ENCODE measurements at places on chromosomes 4 and X.

GRCh38 chr4:127498366-127498765 lies 134.4 kb upstream of the INTU start:
- no peak for DNase-seq

GRCh38 chr4:123064390-123064789 lies 142.0 kb upstream of the NUDT6 start:
- no peak for DNase-seq

DNA sequence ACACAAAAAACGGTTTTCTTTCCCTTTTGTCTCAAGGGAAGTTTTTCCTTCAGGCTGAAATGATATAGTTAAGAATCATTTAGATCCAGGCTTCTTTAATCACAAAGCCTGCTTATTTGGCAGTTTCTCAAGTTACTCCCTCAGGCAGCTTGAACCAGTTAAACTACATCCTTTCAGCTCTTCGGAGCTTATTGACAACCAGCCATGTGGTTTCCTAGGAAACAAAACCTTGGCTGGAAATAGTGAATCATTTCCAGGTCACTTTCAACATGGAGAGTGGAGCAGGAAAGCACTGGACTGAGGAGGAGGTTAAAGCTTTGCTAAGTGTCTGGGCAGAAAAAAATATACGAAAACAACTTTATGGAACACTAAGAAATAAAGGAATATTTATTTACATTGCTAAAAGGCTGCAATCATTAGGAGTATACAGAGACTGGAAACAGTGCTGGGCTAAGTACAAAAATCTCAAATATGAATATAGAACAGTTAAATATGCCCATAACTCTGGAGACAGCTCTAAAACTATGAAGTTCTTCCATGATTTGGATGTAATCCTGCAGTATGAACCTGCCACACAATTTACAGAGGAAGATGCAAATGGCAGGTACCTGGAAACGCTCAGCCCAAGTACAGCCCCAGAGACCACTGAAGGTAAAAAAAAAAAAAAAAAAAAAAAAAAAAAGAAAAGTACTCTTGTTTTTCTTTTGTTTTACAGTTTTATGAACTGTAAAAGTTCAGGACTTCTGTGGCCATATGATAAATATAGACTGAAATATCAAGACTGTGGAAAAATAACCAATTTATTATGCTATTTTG lies 23.2 kb upstream of the AASDH start:
- peak; percentile 91 for DNase-seq

DNA sequence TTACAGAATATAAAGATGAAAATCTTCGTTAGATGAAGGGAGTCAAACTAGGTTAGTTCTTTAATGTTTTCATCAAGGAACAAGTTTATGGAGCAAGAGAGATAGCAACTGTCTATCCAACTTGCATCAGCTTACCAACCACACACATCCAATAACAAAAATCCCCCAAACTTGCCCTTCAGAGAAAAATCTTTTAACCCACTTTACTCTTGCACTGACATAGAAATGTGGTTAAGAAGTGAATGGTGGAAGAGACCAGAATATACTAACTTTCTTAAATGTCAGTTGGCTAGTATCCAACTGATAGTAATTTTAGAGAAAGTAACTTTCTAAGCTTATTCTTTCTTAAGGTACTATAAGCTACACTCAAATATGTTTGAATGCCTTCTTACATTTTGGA lies 1.7 kb upstream of the RAB9A start:
- no peak for DNase-seq

- DNase-seq, result no peak
Observed at GRCh38 chr4:57342411-57342810, 232.2 kb upstream of the IGFBP7 start.

- DNase-seq, result no peak
Observed at GRCh38 chr4:141705747-141706377, 69.5 kb downstream of the IL15 start.

DNA sequence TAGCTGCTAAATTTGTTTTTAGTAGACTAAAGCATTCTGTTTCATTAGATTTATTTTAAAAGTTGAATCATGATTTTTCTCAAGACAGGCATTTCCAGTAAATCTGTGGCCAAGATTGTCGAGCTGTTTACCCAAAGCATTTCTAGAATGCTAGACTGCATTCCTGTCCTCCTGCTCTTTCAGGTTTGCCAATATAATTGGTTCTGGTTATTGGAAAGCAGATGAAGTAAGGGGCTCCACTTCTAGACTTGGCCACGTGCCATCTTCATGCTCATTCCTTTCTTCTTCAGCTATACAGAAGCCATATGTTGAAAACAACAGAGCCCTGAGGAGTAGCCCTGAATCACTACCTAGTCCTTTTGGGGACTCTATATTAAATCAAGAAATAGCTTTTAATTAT lies 62.5 kb downstream of the PGRMC2 start:
- DNase-seq, result peak; percentile 30

DNA sequence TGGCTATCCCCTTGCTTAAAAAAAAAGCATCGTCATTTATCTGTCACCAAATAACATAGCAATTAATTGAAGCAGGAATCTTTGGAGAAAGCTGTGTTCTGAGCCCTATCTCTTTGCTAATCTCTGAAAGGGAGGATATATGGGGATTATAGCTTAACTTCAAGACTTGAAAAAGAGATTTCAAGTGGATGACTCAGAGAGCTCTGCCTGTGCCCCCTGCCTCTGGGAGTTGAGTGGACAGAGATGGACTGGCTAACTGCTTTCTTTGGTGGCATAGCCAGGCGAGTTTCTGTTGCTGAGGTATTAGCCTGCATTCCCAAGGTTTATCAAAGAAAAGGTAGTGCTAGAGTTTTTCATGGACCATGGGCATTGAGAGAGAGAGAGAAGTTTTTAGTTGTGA lies 91.6 kb downstream of the DDIT4L start:
- no peak for DNase-seq

DNA sequence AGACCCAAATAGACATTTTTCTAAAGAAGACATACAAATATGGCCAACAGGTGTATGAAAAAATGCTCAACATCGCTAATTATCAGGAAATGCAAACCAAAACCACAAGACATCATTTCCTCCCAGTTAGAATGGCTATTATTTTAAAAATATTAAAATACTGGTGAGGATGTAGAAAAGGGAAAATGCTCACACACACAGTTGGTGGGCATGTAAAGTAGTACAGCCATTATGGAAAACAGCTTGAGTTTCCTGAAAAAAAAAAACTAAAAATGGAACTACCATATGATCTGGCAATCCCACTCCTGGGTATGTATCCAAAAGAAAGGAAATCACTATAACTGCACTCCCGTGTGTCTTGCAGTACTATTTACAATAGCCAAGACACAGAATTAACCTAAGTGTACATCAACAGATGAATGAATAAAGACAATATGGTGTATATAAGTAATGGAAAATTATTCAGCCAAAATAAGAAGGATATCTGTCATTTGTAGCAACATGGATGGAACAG lies 128.9 kb upstream of the DKK2 start:
- DNase-seq, result no peak

DNA sequence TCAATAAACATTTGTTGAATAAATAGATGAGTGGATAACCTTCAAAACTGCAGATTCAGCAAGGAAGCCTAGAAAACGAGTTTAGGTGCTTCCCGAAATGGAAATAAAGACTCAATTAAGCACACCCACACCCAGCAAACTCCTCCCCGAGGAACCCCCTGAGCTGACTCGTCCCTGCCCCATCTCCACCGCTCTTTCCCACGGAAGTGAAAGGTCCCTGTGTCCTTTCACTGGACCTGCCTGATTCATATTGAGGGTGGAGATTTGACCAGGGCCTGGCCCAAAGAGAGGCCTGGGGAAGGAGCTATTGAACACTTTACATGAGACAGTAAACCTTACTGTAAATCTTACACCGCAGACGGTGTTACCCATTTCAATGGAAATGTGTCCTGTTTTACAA lies 129.1 kb downstream of the CPZ start:
- DNase-seq, result peak; percentile 4

DNA sequence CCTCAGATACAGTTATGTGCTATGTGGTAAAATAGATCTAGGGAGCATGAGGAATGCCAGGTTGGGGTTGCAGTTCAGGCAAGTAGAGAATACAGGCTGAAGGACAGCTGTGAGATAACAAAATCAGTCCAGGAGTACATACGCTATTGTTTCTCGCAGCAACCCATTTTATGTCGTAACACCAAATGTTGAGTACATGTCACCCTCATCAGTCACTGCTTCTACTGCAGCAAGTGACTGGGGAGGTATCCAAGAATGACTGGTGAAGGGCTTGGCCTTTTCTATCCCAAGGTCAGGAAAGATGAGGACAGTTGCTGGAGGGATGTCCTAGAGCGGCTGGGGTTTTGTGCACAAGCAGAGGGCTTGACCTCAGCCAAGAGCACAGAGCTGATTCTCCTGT lies 172.1 kb downstream of the CBR4 start:
- no peak for DNase-seq

DNA sequence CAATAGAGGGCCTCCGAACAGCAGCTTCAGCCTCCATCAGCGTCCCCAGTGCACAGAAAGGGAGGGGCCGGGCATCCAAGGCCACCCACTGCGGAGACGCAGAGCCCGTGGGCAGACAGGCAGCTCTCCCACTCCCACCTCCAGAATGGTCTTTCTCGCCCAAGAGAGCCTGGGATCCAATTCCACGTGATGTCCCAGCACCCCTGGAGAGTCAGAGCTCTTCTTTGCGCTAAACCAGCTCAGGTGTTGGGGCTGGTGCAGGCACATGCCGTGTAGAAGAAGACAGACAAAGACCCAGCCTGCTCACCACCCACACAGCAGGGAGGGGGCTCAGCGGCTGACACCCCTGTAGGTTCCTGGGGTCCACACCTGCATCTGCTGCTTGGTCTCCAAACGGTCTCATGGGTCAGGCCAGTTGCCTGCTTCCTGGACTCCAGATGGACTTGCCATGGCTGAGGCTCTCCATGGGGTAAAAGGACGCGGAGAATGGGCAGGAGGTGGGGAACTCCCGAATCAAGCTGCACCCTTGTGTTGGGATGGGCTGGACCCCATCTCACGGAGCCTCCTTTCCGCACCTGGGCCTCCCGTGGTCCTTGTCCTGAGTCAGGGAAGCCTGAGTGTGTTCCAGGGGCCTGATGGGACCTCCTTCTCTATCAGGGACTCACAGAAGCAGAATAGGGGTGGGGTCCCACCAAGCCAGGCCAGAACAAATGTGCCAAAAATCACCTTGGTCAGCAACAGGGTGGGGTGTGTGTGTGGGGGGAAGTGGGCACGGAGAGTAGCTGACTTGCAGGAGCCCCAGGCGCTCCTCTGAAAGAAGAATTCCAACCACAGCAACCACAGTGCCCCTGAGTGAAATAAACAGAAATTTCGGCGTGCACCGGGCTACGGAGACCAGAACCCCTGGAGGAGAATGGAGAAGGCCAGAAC lies 11.6 kb upstream of the ASMTL start:
- DNase-seq, result no peak

- DNase-seq, result no peak
Observed at GRCh38 chrX:23732704-23733103, 10.4 kb downstream of the ACOT9 start.

DNA sequence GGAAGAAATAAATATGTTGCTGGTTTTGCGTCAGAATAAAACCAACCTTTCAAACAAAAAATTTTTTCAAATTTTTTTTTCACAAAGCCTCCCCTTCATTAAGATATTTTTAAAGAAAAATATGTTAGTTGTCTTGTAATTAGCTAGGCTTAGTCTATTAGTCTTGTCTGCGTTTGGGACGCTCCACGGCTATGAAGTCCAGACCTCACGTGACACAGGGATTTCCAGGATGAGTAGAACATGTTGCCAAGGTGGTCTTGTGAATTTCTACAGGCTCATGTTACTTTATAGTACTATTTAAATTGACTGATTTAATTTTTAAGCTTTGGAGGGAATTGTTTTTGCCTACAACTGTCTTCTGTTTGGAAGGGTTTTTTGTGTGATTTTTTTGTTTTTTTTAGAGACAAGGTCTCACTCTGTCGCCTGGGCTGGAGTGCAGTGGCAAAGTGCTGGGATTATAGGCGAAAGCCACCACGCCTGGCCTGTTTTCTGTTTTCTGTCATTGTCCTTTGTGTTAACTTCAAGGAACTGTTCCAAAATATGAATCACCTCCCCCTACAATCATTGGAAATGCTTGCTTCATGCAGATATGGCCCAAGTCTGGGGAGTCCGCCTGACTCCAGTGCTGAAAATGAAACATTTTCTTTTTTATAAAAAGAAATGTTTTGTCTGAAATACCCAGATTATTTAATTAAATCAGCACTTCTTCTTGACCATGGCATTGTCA lies 26.2 kb downstream of the TMEM144 start:
- no peak for DNase-seq

DNA sequence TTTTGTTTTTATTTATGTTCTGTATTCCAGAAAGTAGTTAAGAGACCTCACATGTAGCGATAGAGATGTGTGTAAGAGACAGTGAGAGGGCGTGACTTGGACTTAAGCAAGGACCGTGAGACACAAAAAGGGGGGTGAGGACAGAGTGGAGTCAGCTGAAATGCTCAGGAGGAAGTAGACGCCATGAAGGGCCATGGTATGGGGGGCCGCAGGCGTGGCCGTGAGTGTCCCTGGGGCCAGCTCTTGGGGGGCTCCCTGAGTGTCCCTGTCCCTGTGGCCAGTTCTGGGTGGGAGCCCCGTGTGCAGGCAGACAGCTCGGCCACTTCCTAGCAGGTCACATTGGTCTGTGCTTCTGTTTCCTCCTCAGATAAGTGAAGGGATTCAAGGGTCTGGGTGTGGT lies 23.0 kb upstream of the MSANTD1 start:
- DNase-seq, result peak; percentile 20

Measured in right hindlimb (tissue), 1 donor.